Thoracic aorta (tissue), 2 donors: ENCODE measurements at places on chromosomes 6 and 20.

DNA sequence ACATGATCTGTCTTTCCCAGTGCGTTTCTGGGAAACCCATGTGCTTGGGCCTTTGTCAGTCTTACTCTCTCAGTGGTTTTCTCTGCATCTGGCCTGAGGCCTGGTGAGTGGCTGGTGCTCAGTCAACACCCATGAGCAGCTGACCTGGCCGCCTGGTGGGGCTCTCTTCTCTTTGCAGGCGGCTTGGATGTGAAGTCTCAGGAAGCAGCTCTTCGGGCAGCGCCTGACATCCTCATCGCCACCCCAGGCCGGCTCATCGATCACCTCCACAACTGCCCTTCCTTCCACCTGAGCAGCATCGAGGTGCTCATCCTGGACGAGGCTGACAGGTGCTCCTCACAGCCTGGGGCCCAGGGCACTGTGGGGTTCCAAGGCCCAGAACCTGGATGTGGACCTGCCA lies 10.8 kb downstream of the DDX27 start:
- H3K4me1 ChIP-seq: no peaks in the 10 kb centered on the region
- H3K27ac ChIP-seq: no peak overlapping the region
- H3K4me3 ChIP-seq: no peak overlapping the region
- peaks cover 67% of the 10 kb centered on the region for H3K36me3 ChIP-seq
- no peaks in the 10 kb centered on the region for H3K27me3 ChIP-seq
- no peak for DNase-seq

DNA sequence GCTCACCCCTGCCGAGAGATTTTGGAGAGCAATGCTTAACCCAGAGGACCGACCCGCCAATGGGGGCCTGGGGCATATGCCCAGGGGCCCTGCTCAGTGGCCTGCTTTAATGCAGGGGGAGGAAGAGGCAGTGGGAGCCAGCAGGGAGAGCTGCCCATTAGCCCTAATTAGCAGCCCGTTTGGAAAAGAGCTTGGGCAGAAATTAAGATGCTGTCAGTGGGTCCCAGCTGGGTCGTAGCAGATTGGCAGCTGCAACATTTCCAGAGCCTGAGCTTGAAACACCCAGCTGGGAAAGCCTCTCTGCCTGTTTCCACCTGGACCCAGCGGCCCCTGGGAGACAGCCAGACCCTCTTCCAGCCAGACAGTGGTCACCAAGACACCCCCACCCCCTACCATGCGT lies 39.5 kb downstream of the CD40 start:
- H3K4me3 ChIP-seq: no peak overlapping the region
- H3K4me1 ChIP-seq: no peaks in the 10 kb centered on the region
- peaks cover 6% of the 10 kb centered on the region for H3K27me3 ChIP-seq
- H3K27ac ChIP-seq: no peak overlapping the region

DNA sequence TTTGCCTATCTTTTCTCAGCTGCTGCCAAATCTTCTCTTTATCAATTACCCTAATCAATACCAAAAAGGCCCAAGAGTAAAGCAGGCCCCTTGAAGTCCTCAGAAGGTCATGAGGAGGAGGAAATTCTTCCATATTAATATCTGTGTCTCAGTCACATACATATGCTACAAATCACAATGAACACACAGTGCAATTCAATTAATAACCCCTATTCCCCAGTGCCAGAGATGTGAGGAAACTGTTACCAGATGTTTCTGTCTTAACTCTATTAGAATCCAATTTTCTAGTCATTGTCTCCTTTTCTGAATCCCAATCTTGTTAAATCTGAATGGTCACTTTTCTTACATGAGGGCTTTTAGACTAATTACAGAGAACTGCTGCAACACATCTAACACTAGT lies 45.9 kb upstream of the SLC2A12 start:
- DNase-seq: no peak
- no peak overlapping the region for H3K4me3 ChIP-seq
- no peaks in the 10 kb centered on the region for H3K27me3 ChIP-seq
- H3K4me1 ChIP-seq: no peaks in the 10 kb centered on the region
- H3K27ac ChIP-seq: no peak overlapping the region

GRCh38 chr6:163640641-163641040 lies 226.1 kb downstream of the QKI start:
- H3K36me3 ChIP-seq: no peaks in the 10 kb centered on the region
- no peak overlapping the region for H3K4me3 ChIP-seq
- H3K27ac ChIP-seq: no peak overlapping the region
- no peaks in the 10 kb centered on the region for H3K4me1 ChIP-seq
- no peaks in the 10 kb centered on the region for H3K27me3 ChIP-seq
- no peak for DNase-seq

DNA sequence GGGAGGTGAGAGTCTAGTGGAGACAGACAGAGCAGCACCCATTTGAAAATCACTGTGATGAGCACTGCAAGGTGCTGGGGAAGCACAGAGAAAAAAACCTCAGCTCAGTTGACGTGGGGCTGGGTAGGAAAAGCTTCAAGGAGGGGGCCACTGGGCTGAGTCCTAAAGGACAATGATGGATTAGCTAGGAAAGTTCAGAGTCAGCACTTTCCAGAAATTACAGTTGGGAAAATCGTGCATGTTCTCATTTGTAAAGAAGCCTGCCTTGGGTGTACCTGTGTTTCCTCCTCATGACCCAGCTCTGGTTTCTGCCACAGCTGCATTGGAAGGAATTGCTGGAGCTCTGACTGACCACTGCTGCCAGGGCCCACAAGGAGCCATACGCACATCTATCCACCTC lies 221.3 kb downstream of the FARS2 start:
- no peak for DNase-seq
- no peak overlapping the region for H3K27ac ChIP-seq
- no peak overlapping the region for H3K4me3 ChIP-seq

- no peaks in the 10 kb centered on the region for H3K27me3 ChIP-seq
- no peak for DNase-seq
- H3K4me1 ChIP-seq: no peaks in the 10 kb centered on the region
- H3K36me3 ChIP-seq: no peaks in the 10 kb centered on the region
Measured at GRCh38 chr6:120378582-120379220, 955.6 kb downstream of the TBC1D32 start.

GRCh38 chr6:131646249-131646670 lies 9.2 kb downstream of the ENPP3 start:
- no peaks in the 10 kb centered on the region for H3K36me3 ChIP-seq
- H3K4me3 ChIP-seq: no peak overlapping the region
- DNase-seq: no peak
- H3K4me1 ChIP-seq: no peaks in the 10 kb centered on the region
- H3K27ac ChIP-seq: no peak overlapping the region

- H3K27me3 ChIP-seq: no peaks in the 10 kb centered on the region
- H3K4me3 ChIP-seq: no peak overlapping the region
- no peaks in the 10 kb centered on the region for H3K36me3 ChIP-seq
- no peak overlapping the region for H3K27ac ChIP-seq
- H3K4me1 ChIP-seq: no peaks in the 10 kb centered on the region
- no peak for DNase-seq
Measured at GRCh38 chr20:19304389-19304788, 91.9 kb downstream of the SLC24A3 start.

- no peak overlapping the region for H3K27ac ChIP-seq
- no peaks in the 10 kb centered on the region for H3K36me3 ChIP-seq
- H3K27me3 ChIP-seq: no peaks in the 10 kb centered on the region
Measured at GRCh38 chr6:130708338-130708737, 118.9 kb upstream of the SMLR1 start.

- no peak overlapping the region for H3K4me3 ChIP-seq
- DNase-seq: no peak
- H3K27ac ChIP-seq: no peak overlapping the region
- no peaks in the 10 kb centered on the region for H3K4me1 ChIP-seq
- no peaks in the 10 kb centered on the region for H3K36me3 ChIP-seq
Measured at GRCh38 chr6:139823099-139823807, 448.8 kb upstream of the CITED2 start.

DNA sequence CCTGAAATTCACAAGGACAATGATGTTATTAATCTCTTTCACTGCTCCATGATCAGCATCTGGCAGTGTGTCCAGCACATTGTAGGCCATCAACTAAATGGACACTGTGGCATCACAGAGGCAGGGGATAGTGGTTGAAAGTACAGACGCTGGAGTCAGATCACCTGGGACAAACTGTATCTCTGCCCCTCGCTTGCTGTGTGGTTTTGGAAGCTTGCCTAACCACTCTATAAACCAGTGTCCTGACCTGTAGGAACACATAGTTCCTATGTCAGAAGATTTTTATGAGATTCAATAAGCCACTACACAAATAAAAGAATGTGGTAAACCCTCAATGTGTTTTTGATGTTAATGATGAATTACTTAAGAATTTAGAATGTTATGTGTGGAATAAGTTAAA lies 219.3 kb upstream of the RNF217 start:
- H3K36me3 ChIP-seq: no peaks in the 10 kb centered on the region
- H3K4me1 ChIP-seq: no peaks in the 10 kb centered on the region
- DNase-seq: no peak
- H3K27me3 ChIP-seq: no peaks in the 10 kb centered on the region

DNA sequence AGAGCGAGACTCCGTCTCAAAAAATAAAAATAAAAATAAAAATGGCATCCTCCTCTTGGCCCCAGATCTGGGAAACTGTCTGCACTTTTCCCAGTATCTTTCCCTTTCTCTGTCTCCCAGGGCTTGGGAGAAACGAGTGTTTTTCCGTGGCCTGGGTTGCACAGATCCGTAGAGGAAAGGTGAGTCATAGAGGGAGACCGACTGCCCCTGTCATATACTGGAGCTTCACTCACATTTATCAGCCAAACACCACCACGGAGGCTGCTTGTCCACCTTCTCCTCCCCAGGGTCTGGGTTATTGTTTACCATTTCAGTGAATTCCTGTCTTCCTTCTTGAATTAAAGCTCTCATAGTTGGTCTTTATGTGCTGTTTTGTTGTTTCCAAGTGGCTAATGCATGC lies 31.9 kb upstream of the EIF2S2 start:
- H3K4me1 ChIP-seq: no peaks in the 10 kb centered on the region
- no peak overlapping the region for H3K4me3 ChIP-seq
- no peak for DNase-seq
